Fibroblast of skin of left biceps (primary cell): ENCODE measurements at places on chromosomes 16 and 17.

DNA sequence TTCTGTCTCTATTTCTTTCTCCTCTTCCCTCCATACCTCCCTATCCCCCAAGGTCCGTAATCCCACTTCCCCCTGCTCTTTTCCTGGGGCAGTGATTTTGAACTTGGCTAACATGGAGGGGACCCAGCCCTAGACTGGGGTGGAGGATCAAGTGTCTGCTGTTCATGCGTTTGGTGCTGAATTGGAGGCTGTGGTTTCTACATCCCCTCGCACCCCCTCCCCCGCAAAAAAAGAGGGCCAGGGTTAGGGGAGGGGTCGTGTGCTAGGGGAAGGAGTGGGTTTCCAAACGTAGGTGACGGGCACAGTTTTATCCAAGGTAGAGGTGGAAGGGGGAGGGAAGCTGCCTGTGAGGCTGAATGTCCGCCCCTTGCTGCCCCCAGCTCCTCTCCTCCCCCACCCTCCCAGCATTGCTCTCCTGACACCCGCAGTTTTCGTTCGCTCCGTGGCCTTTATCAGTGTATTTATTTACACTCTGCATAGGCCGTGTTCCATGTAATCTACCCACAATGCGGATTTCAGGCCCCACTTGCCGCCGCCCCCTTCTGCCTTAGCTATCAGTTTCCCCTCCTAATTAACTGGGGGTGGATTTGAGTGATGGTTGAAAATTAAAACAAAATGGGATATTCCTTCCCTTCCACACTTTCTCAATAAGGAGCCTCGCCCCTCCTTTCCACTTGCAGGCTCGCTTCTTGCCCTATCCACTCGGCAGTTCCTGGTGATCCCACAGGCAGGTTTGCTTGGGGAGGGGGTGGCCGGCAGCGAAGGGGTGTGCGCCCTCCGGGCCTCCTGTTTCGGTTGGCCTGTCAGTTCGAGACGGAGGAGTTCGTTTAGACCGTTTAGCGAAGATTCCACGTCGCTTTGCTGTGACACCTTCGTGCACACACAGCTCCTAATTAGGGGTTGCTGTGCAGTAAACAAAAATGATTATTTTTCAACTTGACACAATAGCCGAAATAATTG, 2.0 kb downstream of the GNAO1 start:
- DNase-seq, result no peak

DNA sequence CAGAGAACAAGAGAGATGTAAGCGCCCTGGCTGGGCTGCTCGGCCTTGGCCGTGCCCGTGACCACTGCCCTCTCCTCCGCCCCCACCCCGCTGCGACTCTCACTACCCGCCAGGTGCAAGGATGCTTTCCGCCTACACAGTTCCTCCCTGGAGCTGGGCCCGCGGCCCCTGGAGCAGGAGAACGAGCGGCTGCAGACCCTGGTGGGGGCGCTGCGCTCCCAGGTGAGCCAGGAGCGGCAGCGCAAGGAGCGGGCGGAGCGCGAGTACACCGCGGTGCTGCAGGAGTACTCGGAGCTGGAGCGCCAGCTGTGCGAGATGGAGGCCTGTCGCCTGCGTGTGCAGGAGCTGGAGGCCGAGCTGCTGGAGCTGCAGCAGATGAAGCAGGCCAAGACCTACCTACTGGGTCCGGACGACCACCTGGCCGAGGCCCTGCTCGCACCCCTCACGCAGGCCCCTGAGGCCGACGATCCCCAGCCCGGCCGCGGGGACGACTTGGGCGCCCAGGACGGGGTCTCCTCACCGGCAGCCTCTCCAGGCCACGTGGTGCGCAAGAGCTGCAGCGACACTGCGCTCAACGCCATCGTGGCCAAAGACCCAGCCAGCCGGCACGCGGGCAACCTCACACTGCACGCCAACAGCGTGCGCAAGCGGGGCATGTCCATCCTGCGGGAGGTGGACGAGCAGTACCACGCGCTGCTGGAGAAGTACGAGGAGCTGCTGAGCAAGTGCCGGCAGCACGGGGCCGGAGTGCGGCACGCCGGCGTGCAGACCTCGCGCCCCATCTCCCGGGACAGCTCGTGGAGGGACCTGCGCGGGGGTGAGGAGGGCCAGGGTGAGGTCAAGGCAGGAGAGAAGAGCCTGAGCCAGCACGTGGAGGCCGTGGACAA, 9.2 kb upstream of the MRPL58 start:
- no peak for DNase-seq

- DNase-seq, result no peak
Measured at GRCh38 chr17:40086150-40087044, 14.0 kb downstream of the NR1D1 start.

DNA sequence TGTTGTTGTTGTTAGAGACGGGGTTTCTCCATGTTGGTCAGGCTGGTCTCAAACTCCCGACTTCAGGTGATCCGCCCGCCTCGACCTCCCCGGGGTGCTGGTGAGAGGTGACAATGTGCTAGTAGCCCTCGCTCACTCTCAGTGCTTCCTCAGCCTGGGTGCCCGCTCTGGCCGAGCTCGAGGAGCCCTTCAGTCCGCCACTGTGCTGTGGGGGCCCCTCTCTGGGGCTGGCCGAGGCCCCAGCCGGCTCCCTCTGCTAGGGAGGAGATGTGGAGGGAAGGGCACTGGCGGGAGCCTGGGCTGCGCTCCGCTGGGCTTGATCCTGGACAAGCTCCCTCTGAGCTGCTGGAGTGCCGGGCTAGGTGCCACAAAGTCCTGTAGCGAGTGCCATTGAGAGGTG, 21.7 kb upstream of the RBL2 start:
- no peak for DNase-seq

DNA sequence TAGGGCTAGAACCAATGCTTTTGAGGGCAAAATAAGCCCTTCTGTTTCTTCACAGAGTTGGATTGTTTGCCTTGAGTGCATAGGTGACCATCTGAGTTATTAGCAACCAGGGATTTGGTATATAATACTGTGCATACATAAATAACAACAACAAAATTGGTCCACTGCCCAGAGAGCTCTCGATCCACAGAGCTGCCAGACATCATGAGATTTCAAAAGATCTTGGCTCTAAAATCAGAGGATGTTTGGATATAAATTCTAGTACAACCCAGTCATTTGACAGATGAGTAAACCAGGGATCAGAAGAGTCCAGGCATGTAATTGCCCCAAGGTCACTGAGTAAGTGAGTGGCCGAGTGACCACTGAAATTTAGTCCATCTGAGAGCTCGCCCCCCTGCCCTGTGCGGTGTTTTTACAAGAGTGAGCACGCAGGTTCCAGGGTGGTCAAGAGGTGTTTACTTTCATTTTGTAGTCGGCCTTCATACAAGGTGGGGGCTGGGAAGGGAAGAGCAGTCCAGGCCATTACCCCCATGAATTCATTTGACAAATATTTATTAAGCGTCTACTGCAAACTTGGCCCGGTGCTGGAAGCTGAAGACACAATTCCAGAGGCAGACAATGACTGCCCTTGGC, 1.8 kb upstream of the MT2A start:
- DNase-seq, result no peak

GRCh38 chr16:3780570-3780969, 63.2 kb upstream of the TRAP1 start:
- no peak for DNase-seq

- no peak for DNase-seq
Measured at GRCh38 chr17:65208717-65209116, 71.5 kb downstream of the RGS9 start.

GRCh38 chr17:7023576-7024401, 939 bp downstream of the BCL6B start:
- DNase-seq, result peak; percentile 45

- no peak for DNase-seq
Measured at GRCh38 chr16:23114131-23114904, 34.9 kb downstream of the USP31 start.

DNA sequence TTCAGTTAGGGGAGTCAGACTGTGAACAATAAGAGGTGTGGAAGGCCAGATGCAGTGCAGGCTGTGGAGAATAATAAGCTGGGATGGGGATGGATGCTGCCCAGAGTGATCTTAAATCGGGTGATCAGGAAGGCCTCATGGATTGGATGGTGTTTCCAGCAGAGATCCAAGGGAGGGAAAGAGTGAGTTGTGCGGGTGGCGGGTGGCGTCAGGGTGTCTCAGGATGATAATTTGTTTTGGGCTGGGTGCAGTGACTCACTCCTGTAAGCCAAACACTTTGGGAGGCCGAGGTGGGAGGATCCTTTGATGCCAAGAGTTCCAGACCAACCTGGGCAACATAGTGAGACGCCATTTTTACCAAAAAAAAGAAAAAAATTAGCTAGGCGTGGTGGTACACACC, 7.9 kb downstream of the CLUAP1 start:
- no peak for DNase-seq

GRCh38 chr17:55654022-55654421, 68.6 kb downstream of the TMEM100 start:
- DNase-seq, result peak; percentile 77

- DNase-seq, result peak; percentile 32
Measured at GRCh38 chr17:74454197-74455024, 12.0 kb upstream of the CD300A start.

GRCh38 chr16:21338537-21339268, 60.6 kb upstream of the CRYM start:
- no peak for DNase-seq

DNA sequence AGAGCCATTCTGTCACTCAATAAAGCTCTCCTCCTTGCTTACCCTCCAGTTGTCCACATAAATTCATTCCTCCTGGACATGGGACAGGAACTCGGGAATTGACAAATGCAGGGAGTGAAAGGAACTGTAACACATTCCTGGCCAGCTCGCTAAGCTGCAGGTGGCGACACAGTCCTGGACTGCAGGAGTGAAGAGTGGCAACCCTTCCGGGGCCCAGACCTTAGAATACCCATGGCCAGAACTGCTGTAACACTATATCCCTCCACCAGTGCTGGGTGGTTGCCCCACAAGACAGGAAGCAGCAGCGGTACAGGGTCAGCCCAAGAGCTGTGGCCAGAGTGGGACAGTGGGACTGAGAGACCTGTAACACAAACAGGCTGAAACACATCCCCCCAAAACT, 30.3 kb upstream of the KIF2B start:
- no peak for DNase-seq

GRCh38 chr17:8188263-8188839, 1.6 kb downstream of the BORCS6 start:
- no peak for DNase-seq

DNA sequence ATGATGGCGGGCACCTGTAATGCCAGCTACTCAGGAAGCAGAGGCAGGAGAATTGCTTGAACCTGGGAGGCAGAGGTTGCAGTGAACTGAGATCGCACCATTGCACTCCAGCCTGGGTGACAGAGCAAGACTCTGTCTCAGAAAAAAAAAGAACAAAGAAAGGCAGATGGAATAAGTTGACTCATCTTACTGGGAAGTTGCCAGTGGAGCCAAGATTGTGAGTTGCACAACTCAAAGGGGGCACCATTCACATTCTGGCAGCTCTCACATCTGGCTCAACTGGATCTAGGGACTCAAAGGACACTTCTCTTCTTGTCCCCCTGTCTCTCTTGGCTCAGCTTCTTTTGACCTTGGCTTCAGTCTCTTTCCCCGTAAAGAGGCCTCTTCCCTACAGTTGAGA, 53.7 kb upstream of the ETV4 start:
- peak; percentile 66 for DNase-seq

- DNase-seq, result no peak
Measured at GRCh38 chr17:17387498-17388362, 84.6 kb downstream of the NT5M start.

DNA sequence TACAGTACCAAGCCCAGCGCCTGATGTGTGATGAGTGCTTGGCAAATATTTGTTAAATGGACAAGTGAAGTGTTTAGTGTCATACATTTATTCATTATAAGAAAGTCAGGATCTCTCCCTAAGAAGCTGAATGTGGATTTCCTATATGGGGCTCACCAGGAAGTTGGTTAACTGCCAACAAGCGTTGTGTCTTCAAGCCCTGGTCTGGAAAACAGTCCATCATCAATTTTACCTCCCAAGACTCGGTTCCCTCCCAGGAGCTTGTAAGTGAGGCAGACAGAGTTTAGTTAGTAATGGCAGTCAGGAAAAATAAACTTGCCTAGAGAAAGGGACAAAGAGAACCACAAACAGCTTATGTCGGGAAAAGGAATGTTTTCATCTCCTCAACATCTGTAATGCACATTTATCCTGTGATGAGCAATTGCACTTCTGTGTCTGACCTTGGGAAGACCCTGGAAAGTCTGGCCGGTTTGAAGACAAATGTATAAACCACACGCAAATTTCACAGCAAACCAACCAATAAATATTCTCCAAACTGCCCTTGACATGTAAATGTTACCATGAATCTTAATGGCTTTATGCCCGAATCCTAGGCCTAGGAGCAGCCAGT, 28.3 kb downstream of the C16orf95 start:
- peak; percentile 94 for DNase-seq

DNA sequence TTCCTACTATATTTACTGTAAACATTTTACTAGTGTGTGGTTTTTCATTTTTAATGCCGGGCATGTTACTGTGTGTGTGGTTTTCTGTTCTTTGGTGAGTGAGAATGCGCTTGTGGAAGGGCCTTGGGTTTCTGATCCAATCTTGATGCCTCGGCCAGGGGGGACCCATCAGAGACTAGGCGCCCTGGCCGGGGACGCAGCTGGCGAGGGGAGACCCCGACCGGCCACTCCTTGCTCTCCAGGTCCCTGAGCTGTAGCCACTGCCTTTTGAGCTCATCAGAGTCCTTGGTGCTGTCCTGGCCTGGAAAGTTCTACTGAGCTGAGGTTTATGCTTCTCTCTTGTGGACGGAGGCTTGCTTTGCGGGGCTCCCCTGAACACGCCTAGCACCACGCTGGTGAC, 37.5 kb downstream of the KIAA0513 start:
- no peak for DNase-seq

DNA sequence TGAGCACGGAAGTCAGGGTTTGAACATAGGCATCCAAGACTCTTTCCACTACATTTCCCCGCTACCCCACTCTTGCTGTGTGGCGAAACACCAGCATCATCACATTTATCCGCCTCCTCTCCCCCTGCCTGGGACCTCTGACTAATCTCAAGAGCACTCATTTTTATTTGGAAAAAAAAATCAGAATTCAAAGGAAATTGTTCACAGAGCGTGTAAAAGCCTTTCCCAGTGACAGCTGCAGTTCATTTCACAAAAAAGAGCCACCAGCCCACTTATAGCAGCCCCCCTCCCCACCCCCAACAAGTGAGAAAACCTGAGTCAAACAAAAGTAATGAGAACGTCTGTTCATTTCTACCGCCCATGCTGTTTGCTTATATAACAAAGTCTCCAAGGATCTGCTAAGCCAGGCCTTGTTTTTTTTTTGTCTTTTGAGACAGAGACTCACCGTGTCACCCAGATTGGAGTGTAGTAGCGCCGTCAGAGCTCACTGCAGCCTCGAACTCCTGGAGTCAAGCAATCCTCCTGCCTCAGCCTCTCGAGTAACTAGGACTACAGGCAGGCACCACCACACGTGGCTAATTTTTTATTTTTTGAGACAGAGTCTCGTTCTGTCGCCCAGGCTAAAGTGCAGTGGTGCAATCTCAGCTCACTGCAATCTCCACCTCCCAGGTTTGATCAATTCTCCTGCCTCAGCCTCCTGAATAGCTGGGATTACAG, 48.3 kb upstream of the HAPSTR1 start:
- DNase-seq, result peak; percentile 86
